ENCODE measurements at places on chromosomes 13 and 19.

- no peak for DNase-seq
Observed at GRCh38 chr19:56476651-56477428, at the start of gene ZNF667. TSS of gene ZNF667 (minus strand) at chr19:56477345. CDS start at chr19:56462370, 14,975 bp downstream.

- DNase-seq = no peak
Observed at GRCh38 chr19:36101550-36102327, 9.2 kb upstream of the OVOL3 start.

DNA sequence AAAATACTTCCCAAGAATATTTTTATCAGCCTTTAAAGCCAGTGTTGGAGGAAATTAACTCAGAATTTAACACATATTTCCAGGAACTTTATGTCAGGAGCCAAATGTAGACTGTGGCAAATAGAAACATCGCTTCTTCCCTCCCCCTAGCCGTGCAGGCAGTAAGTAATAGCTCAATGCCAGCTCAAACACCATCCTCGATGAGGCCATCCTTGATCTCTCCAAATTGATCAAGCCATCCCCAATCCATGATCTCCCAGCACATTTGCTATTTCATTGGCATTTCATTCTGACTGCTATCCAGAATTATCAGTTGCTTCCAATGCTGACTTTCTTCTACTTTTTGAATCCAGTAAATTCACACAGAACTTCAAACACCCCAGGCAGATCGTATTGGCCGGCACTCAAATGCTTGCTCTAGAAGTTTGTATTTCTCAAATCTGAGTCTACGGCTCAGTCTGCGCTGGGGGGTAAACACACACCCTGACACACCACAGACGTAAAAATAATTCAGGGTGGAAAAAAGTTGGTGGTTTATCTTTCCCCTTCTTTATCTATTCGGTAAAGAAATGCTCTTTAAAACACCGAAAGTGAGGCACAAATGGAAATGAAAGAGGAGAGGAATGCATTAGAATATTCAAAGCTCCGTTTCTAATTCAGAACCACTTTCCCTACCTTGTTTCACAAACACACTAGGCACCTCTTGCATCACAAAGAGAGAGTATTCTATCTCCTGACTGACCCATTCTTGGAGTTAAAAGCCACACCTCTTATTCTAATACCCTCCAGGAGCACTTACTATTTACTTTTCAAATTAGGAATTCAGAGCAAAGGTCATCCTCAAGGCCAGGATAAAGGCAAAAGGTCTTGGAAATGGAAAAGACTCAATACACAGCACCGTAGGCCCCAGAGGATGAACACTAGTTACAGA is 991 bp downstream of the OBI1 start:
- DNase-seq = no peak

DNA sequence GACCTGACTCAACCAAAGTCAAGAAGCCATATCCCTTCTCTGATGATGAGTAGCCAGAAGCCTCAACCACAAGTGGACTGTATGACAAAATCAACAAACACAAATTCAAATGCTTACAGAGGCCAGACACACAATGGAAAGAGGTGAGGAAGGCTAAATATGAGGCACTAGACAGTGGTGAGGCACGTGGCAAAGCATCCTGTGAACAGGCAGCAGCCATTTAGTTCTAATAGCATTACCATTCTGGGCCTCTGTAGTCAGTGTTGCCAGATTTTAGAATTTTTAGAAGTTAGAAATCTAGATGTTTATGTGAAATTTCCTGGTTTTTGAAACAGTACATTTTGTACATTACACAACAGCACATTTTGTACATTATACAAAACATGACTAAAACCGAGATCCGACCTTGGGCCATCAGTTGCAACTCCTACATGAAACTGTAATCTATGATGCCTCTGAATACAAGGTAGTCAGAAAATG is 403.3 kb downstream of the COG6 start:
- DNase-seq = no peak

GRCh38 chr13:111614613-111615012 is 294.2 kb downstream of the TEX29 start:
- DNase-seq = no peak

- no peak for DNase-seq
Observed at GRCh38 chr19:6718741-6719539, 1.5 kb downstream of the C3 start.

- no peak for DNase-seq
Observed at GRCh38 chr19:42494321-42494720, 34.0 kb downstream of the CEACAM1 start.

Measured in cardiac septum (tissue), 1 donor.